Activated naive CD4-positive, alpha-beta T cell treated with anti-CD3 and anti-CD28 coated beads, Interleukin-2, amount 50 U/mL, for 16 hours (primary cell): ENCODE measurements at places on chromosomes 1 and 21.

GRCh38 chr1:236727521-236727920, 41.2 kb downstream of the ACTN2 start:
- DNase-seq, result no peak

- no peak for DNase-seq
These were observed 65.3 kb downstream of the ZNF697 start for GRCh38 chr1:119582801-119583200.

GRCh38 chr21:14382486-14382834, 486 bp downstream of the HSPA13 start:
- DNase-seq, result no peak

DNA sequence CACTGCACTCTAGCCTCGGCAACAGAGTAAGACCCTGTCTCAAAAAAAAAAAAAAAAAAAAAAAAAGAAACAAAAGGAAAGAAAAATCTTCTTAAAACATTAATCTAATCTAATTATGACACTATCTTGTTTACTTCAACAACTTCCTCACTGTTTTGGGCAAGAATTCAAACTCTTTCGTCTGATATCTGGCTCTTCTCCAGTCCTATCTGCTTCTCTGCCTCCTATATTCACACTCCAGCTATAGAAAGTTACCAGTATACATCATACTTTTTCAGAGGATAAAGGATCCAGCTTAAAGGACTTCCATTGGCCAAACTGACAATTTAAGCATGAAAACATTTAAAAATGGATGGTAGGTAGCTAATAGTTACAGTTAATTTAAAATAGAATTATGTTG, 47.3 kb downstream of the EIF2B3 start:
- no peak for DNase-seq

- no peak for DNase-seq
These were observed 65.9 kb upstream of the TIAM1 start for GRCh38 chr21:31409831-31410487.

GRCh38 chr21:39288987-39289386, 24.4 kb downstream of the BRWD1 start:
- DNase-seq, result no peak

DNA sequence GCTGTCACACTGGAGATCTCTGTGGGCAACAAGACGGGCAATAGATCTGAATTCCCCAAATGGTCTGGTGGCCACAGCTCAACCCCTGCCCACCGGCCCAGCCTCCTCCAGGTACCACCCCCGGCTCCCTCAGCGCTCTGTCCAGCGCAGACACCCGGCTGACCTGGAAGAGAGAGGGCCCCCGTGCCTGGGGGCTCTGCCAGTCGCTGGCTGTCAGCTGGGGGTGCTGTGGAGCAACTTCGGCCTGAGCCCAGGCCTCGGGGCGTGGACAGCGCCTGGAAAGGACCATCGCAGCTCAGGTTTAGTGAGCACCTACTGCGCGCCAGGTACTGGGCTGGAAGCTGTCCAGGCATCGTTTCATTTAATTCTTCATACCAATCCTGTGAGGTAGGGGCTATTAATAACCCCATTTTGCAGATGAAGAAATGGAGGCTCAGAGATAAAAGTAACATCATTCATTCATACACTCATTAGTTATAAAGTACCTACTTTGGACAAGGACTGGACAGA, 51.0 kb downstream of the AHDC1 start:
- no peak for DNase-seq

DNA sequence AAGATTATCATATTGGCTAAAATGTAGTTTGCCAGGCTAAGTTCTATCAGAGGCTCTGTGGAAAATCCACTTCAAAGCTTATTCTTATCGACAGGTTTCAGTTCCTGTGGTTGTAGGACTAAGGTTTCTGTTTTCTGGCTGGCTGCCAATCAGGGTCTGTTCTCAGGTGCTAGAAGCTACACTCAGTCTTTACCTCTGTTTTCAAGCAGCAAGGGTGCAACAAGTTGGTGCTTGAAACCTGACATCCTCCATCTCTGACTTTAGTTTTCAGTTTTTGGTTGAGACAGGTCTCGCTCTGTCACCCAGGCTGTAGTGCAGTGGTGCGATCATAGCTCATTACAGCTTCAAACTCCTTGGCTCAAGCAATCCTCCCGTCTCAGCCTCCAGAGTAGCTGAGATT, 15.3 kb upstream of the TMCO2 start:
- DNase-seq, result peak; percentile 34

GRCh38 chr1:41809692-41810091, 109.0 kb downstream of the HIVEP3 start:
- no peak for DNase-seq

GRCh38 chr1:17052038-17052437, 1.8 kb downstream of the SDHB start:
- no peak for DNase-seq

DNA sequence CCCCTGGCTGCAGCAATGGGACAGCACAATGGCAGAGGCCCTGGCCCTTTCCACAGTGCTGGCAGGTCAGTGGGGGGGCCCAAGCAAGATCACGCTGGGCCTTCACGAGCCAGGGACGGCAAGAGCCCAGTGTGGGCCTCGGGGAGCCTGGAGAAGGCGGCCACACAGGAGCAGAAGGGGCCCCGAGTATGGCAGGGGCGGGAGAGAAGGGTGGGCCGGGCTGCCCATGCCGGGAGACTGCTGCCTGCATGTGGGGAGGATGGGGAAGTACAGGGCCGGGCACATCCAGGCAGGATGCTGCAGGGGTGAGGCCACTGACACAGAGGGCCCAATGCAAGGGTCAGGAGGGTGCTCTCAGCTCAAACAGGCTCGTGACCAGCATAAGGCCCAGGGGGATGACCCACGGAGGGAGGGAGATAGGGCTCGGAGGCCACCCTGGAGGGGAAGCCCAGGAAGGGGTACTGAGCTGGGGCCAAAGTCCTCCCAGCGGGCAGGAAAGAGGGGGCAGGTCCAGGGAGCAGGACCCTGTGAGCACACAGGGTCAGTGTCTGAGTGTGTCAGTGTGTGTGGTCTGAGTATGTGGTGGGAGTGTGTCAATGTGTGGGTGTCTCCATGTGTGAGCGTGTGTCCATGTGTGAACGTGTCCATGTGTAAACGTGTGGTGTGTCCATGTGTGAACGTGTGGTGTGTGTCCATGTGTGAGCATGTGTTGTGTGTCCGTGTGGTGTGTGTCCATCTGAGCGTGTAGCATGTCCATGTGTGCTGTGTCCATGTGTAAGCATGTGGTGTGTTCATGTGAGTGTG, 13.1 kb downstream of the SLC19A1 start:
- no peak for DNase-seq

- no peak for DNase-seq
These were observed 74.1 kb upstream of the CNIH3 start for GRCh38 chr1:224541901-224542630.

GRCh38 chr1:241442686-241443085, 76.9 kb downstream of the FH start:
- no peak for DNase-seq

GRCh38 chr1:203593723-203594122, 32.9 kb upstream of the ATP2B4 start:
- DNase-seq, result peak; percentile 50

DNA sequence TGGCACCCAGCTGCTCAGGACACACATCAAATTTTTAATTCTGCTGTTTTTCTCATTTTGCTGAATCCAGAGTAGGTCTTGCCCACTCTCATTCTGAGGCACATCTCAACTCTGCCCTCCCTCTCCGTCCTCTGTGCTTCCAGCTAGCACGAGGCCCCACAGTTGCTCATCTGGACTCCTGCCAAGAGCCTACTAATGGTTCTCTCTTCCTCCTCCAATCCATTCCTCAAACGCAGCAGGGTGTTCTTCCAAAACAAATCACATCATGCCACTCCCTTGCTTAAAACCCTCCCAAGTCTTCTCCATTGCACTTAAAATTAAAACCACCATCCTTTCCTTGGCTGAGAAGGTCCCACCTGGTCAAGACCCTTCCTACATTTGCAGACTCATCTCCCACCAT, 49.8 kb upstream of the SCAF4 start:
- no peak for DNase-seq

- DNase-seq, result peak; percentile 38
These were observed 30.0 kb upstream of the LRRC8C start for GRCh38 chr1:89602871-89603404.

DNA sequence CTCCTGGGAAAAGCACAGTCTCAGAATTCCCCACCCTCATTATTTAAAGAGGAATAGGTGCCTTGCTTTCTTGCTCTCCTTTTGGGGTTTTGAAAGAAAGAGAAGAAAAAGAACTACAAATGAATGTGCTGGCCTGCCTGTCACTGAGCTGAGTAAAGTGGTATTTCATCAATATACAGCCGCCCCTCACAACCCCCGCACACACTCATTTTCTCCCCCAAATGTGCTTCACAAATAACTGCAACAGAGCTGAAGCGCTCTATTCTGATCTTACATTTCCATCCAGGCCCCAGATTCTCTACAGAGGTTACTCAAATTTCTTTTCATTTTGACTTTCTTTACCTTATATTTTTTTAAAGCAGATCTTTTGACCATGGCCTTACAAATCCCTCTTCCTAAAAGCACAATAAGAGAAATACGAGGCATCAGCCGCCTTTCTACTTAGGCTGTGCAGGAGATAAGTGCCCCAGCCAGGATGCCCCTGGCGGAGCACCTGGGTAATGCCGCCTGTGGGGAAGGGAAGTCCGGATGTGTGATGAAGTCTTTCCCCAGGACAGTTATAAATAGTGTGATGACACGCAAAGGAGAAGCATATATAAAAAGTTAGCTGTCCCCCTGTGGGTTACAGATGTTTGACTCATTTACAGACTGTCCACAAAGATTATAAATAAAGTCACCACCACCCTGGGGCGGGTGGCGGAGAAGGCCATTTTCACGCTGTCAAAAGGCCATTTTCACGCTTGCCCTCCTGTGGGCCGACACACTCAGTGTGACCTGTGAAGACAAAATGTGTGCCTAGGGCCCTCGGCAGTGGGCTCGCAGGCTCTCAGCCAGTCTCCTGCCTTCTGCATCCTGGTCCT, 6.5 kb downstream of the KCNN3 start:
- DNase-seq, result peak; percentile 26

DNA sequence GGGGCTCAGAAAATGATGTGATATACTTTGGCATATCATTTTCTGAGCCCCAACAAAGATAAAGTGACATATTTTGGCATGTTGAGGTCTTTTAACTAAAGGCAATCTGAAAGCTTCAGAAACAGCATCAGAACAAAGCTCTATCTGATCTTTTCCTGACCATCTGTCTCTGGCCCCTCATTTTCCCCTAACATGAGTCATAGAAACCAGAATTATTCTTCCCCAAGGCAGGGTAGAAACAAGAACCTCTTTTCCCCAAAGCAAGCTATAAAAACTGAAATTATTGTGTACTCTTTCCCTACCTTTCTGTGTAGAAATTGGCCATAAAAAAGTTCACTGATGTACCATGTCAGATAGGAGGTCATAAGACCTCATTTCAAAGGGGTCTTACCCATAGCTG, 48.7 kb upstream of the PLA2G4A start:
- no peak for DNase-seq

GRCh38 chr1:80987824-80988223, 812.9 kb upstream of the ADGRL2 start:
- DNase-seq, result no peak

DNA sequence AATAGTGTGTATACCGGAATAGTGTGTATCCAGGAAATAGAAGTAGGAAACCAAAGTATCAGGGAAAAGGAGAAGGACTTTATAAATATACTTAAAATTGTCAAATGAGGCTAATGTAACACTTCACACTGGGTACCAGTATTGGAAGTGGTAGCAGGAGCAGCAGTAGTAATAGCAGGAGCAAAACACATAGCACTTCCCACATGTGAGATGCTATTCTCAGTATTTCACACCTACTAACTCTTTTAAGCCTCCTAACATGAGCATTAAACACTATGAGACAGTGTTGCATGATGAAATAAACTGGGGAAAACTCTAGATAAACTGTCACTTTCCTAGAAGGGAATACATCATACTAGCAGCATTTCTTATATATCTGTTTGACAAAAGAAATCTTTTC, 376.7 kb downstream of the VAV3 start:
- no peak for DNase-seq

DNA sequence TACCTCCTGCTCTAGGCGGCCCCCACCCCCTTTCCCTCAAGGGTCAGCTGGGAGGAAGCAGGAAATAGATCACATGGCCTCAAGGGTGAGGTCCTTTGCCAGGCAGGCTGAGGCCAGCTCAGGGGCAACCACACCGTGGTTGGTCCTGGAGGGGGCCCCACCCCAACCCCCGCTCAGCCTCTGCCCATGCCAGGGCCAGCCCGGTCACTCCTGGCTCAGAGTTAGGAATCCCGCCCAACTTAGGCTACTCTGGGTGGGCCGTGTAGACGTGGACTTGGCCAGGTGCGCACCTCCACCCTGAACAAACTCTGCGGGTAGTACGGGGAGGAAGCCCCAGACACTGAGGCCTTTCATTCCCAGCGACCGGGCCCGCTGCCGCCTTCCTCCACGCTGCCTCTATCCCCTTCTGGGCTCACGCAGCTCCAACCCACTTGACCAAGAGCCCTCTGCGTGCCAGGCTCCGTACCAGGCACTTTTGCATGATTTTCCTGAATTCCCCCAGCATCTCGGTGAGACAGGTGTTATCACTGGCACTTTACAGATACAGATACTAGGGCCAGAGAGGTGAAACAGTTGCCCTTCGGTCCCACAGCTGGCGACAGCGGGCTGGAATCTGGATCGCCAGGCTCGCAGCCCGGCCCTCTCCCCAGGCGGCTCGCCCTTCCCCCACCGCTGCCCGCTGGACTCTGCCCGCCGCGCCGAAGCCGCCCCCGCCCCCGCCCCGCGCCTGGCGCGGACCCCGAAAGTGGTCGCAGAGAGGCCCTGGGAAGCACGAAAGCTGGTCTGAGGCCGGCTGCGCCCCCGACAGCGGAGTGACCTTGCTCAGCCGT, 769 bp downstream of the GALE start:
- peak; percentile 10 for DNase-seq

GRCh38 chr1:109185990-109186732, 27.6 kb upstream of the SARS1 start:
- DNase-seq, result no peak

DNA sequence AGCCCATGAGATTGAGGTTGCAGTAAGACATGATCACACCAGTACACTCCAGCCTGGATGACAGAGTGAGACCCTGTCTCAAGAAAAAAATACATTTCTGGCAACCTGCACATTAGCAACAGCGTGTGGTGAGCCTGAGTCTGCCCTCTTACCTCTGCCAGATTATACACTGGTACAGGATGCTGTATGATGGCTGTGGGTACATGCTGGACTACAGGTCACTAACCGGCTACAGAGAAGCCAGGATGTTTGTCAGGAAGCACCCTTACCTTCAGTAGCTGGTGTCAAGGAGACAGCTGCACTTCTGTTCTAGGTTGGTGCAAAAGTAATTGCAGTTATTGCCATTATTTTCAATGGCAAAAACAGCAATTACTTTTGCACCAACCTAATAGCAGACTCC, 575.7 kb downstream of the NPHP4 start:
- no peak for DNase-seq

GRCh38 chr1:160086456-160086892, 5.1 kb downstream of the KCNJ9 start:
- DNase-seq, result no peak

DNA sequence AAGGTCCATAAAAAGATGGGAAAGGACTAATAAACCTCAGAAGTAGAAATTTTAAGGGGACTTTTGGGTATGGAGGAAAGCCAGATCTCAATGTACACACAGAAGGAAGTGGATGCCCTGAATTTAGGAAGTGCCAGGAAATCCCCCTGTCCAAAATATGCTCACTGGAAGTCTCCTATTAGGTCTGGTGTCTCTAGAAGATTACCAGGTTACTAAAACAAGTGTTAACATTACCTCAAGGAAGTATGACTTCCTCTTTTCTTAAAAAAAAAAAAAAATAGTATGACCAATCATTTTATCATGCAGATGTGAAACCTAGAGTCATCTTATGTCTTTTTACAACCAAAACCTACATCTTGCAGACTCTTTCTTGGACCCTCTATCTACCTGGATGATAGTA, 30.7 kb downstream of the CD58 start:
- DNase-seq, result no peak

- no peak for DNase-seq
These were observed 82.5 kb downstream of the NPHP4 start for GRCh38 chr1:5909576-5910275.
